Stimulated activated CD4-positive, alpha-beta T cell treated with anti-CD3 and anti-CD28 coated beads, Interleukin-1b, Interleukin-23, amount 100 ng/mL, for 48 hours (primary cell): ENCODE measurements at places on chromosomes 6 and 20.

DNA sequence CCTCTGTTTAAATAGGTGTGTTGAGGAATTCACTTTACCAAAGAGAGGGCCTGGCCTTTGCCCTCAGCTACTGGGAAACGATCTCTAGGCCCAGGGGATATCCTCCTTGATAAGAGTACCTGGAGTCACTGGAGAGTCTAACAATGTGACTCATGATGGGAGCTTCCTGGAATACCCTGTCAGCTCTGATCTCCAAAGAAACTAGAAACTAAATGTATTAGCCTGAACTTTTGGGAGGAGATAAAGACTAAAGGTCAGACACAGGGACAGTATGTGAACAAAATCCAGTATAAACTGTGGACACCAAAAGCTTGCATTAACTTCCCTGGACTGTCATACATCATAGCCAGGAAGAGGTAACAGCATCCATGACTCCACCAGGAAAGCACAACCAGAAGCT is 148.5 kb downstream of the RNGTT start:
- DNase-seq: no peak

DNA sequence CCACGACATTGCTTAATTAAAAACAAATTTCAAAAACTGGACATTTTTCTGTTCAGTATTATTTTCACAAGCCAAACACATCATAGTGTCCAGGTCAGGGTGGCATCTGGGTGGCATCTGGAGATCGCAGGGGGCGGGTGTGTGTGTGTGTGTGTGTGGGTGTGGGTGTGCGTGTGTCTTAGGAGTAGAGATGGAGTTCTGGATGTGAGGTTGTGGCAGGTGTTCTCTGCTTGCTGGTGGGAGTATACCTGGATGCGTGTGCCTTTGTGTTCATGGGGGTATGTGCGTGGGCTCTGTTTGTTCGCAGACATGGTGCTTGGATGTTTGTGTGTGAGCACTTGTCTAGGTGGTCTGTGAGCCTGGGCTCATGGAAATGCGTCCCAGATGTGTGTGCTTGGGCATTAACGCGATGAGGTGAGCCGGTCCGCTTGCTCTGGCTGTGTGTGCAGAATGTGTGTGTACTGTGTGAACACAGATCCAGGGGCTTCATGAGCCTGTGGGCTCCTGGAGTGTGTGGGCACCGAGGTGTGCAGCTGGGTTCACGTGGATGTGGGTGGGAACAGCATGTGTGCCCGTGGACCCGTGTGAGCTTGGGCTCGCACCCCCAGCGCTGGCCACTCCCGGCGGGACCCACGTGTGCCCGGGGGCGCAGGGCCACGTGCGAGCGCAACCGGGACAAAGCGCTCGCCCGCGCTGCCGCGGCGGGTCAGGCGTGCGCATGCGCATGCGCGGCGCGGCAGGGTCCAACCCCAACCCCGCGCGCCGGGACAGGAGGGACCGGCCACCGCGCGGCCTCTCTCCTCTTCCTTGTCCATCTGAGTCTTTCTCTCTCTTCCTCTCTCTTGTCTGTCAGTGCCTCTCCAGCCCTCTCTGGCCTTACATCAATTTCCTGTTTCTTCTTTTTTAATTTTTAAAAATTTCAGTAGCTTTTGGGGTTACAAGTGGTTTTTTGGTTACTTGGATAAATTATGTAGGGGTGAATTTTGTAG is 60.4 kb downstream of the SRC start:
- peak; percentile 18 for DNase-seq

GRCh38 chr6:79546186-79546585 is 9.0 kb upstream of the LCA5 start:
- DNase-seq: no peak

DNA sequence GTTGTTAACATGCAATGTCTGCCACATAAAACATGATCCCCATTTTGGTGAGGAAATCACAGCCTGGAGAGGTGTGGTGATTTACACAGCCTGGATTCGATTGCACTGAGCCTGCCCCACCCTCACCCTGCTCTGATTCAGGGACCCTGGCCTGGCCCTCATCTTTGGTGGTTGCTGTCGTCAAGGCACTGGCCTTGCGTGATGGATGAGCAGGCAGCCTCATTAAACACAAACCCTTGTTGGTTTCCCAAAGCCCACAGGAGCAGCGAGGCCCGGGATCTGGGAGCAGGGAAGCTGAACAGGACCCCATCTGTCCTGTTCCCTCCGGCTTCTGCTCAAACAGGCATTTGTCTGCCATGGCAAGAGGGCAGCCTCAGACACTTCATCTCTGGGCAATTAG is 70.8 kb downstream of the CHMP4B start:
- DNase-seq: no peak

DNA sequence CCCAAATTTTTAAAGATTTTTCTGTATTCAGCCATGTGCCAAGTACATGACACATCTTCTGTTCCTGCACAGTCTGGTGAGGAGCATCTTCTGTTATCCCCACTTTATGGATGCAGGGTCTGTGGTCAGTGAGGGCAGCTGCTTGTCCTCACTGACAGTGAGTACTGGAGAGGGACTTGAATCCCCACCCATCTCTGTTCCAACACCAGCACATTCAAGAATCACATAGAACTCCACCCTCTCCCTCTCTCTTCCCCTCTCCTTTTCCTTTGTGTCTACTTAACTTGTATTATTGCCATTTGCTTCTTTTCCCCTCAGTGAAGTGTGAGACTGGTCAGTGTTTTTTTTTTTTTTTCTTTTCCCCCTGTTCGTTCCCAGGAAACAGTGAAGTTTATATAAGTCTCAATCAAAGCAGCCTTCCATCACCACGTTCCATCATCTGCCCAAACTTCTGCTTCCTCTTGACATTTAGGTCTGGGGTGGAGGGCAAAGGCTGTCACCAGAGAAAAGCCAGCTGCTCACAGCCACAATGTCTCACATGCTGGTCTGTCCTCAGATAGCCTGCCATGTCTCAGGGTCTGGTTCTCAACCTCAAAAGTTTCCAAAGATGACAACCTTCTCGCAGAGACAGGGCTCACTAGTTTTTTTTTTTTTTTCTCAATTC is 110.0 kb upstream of the SSTR4 start:
- DNase-seq: no peak

DNA sequence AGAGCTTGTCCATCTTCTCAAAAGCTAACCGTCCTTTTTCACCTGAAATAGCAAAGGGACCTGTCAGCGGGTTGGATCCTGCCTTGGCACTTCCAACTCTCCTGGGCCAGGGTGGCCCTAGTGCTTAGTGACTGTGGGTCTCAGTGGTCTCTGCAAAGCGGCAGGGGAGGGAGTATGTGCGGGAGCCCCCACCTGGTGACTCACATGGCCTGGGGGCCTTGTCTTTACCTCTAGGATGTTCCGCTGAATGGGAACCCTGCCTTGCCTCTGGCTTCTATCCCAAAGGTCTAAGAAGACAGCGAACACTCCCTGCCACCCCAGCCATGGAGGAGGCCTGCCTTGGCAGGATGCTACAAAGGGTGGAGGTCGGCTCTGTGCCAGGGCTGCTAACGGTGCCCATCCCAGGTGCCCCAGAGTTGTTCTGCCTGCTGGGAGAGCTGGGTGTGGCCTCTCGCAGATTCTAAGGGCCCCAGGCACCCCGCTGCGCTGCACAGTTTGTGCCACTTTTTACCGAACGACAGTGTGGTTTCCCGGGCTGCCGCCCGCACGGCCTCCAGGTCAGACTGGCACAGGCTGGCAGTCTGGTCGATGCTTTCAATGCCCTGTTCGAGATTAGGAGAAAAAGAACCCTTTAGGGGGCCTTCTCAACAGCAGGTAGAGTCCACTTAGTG is 77.2 kb downstream of the PTPN1 start:
- no peak for DNase-seq

DNA sequence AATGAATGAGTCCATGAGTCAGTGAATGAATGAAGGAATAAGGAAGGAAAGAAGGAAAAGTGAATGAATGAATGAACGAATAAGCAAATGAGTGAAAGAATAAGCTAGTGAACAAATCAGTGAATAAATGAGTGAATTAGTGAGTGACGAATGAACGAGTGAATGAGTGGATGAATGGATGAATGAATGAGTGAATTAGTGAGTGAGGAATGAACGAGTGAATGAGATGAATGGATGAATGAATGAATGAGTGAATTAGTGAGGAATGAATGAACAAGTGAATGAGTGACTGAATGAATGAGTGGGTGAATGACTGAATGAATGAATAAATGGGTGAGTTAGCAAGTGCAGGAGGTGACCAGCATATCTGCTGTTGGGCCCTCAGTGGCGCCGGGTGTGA is 3.8 kb downstream of the SRMS start:
- no peak for DNase-seq

DNA sequence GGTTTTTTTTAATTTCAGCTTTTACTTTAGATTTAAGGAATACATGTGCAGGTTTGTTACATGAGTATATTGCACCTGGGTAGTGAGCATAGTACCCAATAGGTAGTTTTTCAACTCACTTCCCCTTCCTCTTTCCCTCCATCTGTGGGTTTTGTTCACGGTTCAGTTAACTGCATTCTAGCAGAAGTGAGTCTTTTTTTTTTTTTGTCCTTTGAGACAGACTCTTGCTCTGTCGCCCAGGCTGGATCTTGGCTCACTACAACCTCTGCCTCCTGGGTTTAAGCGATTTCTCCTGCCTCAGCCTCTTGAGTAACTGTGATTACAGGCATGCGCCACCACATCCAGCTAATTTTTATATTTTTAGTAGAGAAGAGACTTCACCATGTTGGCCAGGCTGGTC is 8.7 kb downstream of the UBR2 start:
- no peak for DNase-seq

DNA sequence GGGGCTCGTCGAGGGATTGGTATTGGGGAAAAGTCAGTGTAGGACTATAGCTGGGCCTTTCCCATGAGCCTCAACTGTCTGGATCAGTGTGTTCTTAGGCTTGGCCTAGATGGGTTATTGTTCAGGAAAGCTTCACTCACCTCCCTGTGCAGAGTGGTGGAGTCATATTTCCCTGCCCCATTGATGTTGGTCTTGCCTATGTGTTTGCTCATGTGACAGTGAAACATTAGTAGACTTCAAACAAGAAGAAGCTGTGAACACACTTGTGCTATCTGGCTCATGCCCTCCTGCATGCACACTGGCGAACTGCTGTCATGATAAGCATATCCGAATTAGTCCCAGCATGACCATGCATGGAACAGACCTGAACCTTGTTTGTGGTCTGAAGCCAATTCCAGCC is 171.1 kb downstream of the DHX35 start:
- no peak for DNase-seq

DNA sequence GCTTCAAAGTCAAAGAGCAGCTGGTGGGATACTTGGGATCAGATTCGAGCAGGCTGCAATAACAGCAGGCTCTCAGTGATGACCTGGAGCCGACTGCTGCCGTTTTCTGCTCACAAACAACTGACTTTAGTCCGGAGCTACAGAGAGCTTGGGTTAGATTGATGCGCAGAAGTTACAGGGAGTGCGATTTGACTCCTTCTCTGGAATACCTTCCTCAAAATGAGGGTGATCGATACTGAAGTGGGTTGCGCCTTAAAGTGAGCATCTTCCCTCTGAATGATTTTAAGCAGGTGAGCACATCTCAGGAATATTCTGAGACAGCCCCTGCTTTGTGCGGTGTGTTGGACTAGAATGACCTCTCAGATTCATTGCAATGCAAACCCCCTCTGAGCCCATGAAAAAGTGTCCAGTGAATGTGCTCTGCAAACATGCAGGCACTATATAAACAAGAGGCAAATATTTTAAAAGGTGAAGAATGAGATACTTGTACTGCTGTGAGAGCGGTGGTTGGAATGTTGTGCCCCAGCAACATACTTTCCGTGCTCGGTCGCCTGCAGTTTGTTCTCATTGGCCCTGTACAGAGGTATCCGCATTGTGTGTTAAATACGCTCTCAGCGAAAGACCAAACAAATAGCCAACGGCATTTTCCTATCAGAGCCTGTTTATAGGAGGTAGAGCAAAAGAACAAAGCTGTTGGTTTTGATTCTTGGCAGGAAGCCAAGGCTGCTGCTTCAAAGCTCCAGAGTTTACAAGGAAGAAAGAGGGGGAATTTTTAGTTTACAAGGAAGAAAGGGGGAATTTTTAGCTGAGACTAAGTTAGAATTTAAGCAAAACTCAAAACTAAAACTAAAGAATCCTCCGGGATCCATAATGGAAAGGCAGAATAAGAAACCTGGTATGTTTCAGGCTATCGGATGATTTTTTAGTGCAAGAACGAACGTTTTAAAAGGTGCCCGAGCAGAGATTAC is 67.7 kb downstream of the PHACTR2 start:
- no peak for DNase-seq

- DNase-seq: no peak
Observed at GRCh38 chr20:19616620-19617019, 141.4 kb upstream of the RIN2 start.

- no peak for DNase-seq
Observed at GRCh38 chr6:158152659-158153058, 15.4 kb downstream of the SERAC1 start.

DNA sequence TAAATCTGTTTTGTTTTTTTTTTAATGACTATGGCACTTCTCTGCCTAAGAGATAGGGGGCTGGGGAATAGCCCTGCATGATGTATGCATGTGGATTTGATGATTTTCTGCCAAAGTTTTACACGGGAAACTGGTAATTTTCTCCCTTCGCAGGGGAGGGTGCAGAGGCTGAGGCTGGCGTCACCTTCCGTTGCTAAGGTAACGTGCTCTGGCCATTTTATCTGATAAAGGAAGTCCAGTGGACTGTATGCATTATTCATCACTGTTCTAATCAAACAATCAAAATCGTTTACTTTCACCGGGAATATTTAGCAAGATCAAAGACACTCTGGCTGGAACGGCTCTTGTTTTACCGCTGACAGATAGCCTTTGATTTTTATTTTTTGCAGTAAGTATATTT is 789 bp downstream of the PHACTR1 start:
- DNase-seq: no peak

GRCh38 chr6:113344969-113345368 is 512.2 kb upstream of the MARCKS start:
- DNase-seq: no peak

GRCh38 chr6:142048593-142048980 is 84.1 kb upstream of the GJE1 start:
- DNase-seq: no peak
